ENCODE measurements at places on chromosomes 13 and 19.

- no peak for DNase-seq
Observed at GRCh38 chr19:308471-309205, 17.4 kb upstream of the PLPP2 start.

DNA sequence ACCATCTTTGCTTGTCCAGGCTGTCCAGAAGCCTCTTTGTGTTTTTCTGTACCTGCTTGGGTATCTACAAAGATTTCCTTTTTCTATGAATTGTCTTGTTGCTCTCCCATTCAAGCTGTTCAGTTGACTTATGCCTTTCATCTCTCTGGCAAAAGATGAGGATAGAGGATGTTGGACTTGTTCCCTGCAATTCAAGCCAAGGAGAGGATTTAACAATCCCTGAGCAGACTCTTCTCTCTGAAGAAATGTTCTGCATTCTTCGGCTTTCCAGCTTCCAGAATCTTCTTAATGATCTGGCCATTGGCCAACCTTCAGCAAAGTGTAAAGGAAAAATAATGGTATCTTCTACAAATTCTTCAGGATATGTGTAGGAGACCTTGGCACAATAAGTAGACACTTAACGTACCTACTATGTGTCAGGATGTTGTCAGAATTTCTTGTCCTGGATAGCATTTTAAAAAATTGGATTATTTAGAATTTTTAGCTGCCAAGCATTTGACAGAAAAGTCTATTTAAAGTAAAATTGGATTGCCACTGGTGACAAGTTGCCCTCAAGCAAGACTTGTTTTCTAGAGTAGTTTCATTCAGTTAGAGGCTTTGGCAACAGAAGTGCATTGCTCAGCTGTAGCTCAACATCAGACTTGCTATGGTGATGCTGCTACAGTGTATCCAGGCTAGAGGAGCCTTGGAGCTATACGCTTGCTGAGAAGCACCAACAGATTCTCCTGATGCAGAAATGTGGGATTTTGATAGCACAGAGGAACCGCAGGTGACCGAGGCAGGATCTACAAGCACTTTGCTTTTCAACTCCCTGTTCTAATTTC, 455.7 kb downstream of the SUCLA2 start:
- no peak for DNase-seq

DNA sequence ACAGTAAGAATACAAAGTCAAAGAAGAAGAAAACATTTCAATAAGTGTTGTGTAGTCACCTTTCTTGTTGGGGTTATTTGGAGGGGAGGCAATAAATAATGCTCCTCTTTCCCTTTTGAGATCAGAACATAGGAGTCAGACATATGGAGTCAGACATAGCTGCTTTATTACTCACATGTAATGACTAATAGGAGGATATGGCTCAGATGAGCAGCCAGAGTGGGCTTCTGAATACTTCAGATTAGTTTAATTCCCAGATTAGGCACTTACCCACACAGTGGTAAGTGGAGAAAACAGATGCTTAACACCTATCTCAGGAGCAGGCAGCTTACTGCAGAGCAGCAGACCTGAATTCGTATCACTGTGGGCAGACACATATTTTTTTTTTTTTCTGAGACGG, 31.7 kb upstream of the C1QTNF9B start:
- DNase-seq: no peak

- DNase-seq: no peak
Observed at GRCh38 chr13:111245576-111246384, 74.7 kb upstream of the TEX29 start.

GRCh38 chr19:13092158-13092543, 10.5 kb downstream of the LYL1 start:
- no peak for DNase-seq

DNA sequence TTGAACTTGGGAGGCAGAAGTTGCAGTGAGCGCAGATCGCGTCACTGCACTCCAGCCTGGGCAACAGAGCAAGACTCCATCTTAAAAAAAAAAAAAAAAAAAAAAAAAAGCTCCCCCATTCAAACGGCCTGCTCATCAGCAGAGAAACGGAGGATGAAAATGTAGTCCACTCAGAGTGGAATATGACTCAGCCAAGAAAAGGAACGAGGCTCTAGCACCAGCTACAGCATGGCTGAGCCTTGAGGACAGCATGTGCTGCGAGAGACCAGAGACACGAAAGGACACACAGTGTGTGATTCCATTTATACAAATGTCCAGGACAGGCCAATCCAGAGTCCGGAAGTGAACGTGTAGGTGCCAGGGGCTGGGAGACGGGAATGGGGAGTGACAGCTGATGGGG, 18.1 kb upstream of the MIER2 start:
- no peak for DNase-seq

DNA sequence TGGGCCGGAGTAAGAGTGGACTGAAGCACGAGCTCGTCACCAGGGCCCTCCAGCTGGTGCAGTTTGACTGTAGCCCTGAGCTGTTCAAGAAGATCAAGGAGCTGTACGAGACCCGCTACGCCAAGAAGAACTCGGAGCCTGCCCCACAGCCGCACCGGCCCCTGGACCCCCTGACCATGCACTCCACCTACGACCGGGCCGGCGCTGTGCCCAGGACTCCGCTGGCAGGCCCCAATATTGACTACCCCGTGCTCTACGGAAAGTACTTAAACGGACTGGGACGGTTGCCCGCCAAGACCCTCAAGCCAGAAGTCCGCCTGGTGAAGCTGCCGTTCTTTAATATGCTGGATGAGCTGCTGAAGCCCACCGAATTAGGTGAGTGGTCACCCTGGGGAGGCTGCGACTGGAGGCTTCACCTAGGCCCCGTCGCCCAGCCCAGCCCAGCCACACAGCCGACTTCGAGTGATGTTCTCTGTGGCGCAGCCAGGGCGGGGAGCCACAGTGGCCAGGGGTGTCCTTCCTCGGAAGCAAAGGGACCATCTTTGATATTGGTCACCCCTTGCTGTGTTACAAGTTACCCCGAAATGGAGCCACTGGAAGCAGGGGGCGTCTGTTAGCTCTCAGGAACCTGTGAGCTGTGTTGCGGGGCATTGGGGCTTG, 5.6 kb downstream of the PIAS4 start:
- DNase-seq: no peak

DNA sequence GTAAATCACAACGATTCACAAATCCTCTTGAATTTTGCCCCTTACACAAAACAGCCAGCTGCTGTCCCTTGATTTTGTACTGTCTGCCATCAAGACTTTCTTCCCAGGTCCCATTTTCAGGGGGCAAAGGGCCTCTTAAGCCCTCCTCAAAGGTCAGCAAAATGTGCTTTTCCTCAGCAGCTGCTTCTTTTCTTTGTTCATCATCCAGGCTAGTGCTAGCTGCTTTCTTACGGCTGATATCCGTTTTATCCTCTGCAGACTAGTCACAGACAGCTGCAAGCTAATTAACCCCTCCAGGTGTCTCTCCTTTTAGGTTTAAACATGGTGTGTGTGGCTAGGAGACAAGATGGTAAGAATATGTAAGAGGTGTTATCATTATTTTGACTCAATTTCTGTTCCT, 90.9 kb downstream of the NALCN start:
- no peak for DNase-seq

- peak; percentile 1 for DNase-seq
Observed at GRCh38 chr13:87094646-87095045, 576.5 kb upstream of the SLITRK5 start.

DNA sequence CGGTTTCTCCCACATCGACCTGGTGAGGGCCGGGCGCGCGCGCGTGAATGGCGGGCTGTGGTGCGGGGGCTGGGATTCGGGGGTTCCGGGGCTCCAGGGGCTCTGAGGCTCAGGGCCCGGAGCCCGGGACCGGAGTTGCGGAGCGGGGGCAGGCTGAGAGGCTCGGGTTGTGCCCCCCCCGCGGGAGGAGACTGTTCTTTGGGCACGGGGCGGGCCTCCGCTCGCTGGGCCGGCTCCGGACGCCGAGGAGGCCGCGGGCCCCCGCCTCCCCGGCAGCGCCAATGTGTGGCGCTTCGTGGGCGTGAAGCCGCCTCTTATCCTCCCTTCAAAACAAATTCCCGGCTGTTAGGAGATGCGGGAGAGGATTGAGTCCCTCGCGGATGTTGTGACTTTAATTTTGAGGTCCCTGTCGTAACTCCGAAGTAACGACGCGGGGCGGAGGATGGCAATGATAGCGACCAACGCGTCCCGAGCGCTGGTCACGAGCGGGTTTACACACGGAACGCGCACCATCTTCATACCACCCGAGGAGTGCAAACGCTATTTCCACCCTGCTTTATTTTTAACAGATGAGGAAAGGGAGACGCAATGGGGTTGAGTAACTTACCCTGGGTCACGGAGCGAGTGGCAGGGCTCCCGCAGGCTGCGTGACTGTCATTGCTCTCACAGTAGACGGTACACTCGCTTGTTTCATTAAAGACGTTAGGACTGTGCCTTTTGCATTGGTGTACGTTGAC, 536 bp downstream of the UBA2 start:
- peak; percentile 38 for DNase-seq

DNA sequence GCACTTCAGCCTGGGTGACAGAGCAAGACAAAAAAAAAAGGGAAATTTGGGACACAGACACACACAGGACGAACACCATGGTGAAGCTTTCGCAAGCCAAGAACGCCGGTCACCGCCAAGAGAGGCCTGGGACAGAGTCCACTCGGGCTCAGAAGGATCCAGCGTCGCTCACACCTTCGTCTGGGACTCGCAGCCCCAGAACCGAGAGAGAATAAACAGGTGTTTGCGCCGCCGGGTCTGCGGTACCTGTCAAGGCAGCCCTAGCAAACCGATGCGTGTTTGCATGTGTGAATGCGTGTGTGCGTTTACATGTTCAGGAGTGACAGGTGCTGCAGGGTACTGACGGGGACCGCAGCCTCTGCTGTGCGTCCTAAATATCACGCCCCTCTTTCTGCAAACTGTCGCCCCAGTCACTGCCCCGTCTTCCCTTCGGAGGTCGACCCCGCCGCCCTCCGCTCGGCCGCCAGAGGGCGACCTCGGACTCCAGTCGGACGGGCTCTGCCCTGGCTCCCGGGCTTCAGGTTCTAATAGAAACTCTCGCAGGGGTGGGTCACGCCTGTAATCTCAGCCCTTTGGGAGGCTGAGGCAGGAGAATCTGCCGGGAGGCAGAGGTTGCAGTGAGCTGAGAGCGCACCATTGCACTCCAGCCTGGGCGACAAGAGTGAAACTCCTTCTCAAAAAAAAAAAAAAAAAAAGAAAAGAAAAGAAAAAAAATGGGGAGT, 11.8 kb upstream of the CSNK1G2 start:
- no peak for DNase-seq

DNA sequence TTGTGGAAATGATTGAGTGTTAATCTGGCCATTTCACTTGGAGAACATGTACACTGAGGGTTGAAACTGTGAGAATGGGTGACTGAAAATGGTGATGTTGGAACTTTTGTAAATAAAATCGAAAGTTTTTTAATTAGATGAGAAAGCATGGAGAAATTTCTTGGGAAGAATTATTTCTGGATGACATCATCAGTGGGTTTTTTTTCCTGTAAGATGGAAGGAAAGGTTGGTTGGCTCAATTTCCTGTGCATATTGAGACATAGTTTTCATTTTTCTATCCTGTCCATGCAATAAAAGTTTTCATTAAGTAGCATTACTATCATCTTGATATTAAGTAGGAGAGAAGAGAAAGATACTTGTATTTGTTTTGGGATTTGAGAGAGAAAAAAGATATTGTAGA, 120.6 kb upstream of the HTR2A start:
- no peak for DNase-seq

DNA sequence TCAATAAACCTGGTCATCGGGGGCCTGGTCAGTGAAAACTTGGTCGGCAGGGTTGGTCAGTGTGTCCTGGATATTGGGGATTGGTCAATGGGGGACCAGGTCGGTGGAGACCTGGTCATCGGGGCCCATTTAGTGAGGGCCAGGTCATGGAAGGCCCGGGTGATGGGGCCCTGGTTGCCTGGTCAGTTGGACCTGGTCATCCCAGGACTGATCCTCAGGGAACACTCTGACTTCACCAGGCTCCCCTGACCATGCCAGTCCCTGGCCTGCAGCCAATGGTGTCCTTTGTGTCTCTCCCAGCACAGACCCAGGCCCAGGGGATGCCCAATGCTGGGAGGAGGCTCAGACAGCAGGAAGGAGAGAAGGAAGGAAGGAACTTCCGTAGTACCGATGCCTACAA, 42.1 kb upstream of the TPM4 start:
- no peak for DNase-seq

DNA sequence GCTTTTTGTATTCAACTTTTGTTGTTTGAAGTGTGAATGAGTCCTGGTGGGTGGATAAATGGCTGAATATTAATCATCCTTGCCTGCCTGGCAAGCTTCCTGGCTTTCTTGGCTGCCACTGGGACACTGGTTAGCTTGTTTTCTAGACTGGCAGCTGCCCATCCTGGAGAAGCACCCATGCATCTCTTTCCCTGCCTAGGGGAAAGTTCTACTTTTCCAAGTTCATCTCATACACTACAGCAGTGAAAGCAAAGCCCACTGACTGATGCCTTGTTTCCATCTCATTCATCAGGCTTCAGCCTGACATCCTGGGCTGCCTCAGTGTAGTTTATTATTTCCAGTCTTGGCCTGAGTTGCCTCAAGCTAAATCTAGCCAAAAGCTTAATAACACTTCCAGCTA, 244.8 kb downstream of the PCDH20 start:
- no peak for DNase-seq

- DNase-seq: no peak
Observed at GRCh38 chr13:20161275-20161950, 561 bp upstream of the GJA3 start.

DNA sequence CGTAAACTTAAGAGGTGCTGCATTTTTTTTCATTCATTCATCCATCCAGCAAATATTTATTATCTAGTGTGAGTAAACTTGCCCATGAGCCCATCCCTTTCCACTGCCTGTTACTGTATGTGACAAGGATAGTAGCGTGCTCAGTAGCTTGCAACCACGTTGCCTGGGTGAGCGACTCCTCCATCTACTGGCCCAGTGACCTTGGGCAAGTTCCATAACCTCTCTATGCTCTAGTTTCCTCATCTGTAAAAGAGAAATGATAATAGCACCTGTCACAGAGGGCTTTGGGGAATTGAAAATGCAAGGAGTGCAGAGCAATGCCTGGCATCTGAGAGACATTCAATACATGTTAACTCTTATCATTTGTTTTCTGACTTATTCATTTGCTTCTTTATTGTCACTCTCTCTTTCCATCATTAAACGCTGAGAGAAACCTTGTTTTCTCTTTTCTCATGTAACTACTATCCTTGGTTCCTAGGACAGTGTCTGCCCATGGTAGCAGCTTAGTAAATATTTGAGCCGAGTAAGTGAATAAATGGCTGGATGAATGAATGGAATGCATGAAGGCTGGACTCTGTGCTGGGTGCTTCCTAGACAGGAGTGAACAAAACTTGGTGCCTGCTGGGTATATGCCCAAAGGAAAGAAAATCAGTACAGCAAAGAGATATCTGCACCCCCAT, 19.9 kb downstream of the LRCH1 start:
- no peak for DNase-seq

GRCh38 chr19:29928831-29929230, 13.2 kb upstream of the URI1 start:
- DNase-seq: no peak

GRCh38 chr13:97736436-97736835, 217.0 kb upstream of the IPO5 start:
- no peak for DNase-seq

DNA sequence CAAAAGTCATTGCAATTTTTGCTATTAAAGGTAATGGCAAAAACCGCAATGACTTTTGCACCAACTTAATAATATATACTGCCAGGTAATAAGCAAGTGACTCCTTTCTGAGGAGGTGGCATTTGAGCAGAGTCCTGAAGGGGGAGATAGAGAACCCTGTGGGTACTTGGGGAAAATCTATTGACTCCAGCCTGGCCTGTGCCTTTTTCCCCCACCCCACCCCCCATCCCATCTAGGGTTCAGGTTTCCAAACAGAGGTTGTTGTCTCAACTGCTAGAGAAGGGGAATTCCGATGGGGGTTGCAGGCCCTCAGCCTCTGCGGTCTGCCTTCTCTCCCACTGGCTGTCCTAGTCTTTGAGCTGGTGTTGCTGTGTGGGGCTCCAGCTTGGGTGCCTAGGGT, 11.5 kb downstream of the S1PR2 start:
- peak; percentile 65 for DNase-seq

Measured in T47D (cell line).